ENCODE measurements at places on chromosomes 6 and 20. TPM values are rescaled to one million over a fixed set of nuclear protein-coding genes. Genes with fewer than 3 reads are reported as not detected.

The BTN1A1 gene
- total RNA-seq, result not detected

The OR2H2 gene
- total RNA-seq, result not detected

The ZNF311 gene
- total RNA-seq, result 8.9 TPM

The KCNB1 gene
- total RNA-seq, result 5.8 TPM

The WFDC12 gene
- total RNA-seq, result not detected

The BCAS1 gene
- 3.0 TPM for total RNA-seq

Data from occipital lobe (tissue), 3 donors.